Foreskin fibroblast (primary cell): ENCODE measurements at places on chromosomes 5 and 9.

- no peak for DNase-seq
Measured at GRCh38 chr9:94705162-94705702, 21.3 kb upstream of the AOPEP start.

GRCh38 chr5:134275822-134276221 lies 49.9 kb upstream of the PPP2CA start:
- no peak for DNase-seq

GRCh38 chr9:536597-537511 lies 304.6 kb upstream of the DMRT1 start:
- no peak for DNase-seq

- no peak for DNase-seq
Measured at GRCh38 chr9:17978773-17979172, 399.9 kb downstream of the SH3GL2 start.

GRCh38 chr5:76467216-76467615 lies 64.1 kb downstream of the IQGAP2 start:
- no peak for DNase-seq

GRCh38 chr9:110089681-110090370 lies 118.1 kb downstream of the C9orf152 start:
- DNase-seq: peak; percentile 44

GRCh38 chr5:54514841-54515432 lies 2.6 kb upstream of the SNX18 start:
- DNase-seq: peak; percentile 82

- peak; percentile 61 for DNase-seq
Measured at GRCh38 chr5:176660860-176661641, 13.8 kb downstream of the TSPAN17 start.

DNA sequence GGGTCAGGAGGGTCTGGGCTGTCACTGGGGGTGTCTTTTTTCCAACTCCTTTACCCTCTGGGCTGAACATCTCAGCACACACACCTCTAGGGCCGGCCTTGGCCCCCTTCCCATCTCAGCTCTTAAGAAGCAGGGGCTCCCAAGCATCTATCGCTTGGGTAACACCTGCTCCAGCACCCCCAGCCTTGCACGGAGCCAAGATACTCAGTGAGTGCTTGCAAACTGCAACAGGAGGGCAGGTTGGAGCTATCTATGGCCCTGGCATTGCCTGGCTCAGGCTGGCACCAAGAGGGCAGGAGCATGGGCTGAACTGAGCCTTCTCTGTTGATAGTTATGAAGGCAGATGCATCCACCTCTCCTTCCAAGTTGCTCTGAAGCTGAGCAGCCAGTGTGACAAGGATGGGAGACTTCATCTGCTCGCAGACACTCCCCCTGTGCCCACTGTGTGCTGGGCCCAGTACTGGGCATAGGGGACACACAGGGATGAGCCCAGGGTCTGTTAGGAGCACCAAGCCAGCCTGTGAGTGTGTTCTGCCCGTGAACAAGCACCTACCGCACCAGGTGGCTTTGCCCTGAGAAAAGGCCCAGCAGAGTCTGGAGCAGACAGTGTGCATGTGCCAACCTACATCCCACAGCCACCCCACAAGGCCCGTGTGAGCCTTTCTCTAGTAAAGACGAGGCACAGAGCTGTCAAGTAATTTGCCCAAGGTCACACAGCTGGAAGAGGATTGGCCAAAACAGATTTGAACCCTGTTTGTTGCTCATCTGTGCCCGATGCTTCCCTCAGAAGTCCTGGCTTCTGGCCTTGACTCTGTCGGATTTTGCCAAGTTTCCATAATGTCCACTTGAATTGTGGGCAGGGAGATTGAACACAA lies 58.2 kb downstream of the PHF2 start:
- no peak for DNase-seq

DNA sequence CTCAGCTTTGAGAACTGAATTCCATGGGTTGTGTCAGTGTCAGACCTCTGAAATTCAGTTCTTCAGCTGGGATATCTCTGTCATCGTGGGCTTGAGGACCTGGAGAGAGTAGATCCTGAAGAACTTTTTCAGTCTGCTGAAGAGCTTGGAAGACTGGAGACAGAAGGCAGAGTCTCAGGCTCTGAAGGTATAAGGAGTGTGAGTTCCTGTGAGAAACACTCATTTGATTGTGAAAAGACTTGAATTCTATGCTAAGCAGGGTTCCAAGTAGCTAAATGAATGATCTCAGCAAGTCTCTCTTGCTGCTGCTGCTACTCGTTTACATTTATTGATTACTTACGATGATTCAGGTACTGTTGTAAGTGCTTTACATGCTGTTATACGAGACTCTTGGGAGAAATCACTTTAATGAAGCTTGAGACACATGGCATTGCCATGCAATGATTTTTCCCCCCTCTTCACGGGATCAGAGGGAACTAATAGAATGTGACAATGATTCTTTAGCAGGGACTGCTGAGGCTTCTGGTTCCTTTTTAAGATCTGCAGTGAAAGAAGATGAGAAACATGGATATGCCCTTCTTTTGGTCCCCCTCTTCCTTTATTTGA lies 63.8 kb downstream of the PTTG1 start:
- DNase-seq: no peak

DNA sequence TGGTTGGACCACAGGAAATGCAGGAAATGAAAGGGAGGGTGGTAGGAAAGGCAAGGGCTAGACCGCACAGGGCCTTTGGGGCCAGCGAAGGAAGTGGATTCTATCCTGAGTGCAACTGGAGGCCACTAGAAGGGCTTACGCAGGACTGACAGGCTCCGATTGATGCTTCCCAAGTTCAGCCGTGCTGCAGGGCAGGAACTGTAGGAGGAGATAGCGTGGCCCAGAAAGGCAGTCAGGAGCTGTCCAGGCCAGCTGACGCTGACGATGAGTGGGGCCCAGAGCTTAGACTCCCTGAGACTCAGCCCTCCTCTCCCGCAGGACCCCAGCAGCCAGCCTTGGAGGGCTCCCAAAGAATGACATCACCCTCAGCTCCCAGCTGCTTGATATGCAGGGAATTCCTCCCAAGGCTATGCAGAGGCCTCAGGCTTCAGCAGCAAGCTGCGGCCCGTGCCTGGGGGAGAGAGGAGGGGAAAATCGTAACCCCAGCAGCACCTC lies 48.8 kb downstream of the KCNIP1 start:
- peak; percentile 8 for DNase-seq

DNA sequence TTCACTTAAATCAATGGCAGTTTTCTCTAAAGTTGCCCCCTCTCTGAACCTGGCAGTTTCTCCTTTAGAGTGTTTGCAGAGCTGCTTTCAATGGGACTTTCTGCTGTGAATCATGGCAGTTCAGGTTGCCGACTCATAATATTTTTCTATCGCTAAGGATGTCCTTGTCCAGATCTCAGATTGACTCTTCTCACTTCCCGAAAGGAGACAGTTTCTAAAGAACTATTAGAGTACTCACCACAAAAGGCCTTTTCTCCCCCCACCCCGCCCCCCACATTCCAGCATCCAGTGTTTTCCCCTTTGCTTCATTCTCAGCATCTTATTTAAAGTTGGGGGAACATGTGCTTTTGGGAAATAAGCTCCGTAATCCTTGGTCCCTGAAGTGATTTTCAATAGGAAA lies 443.5 kb upstream of the KLF4 start:
- DNase-seq: no peak

DNA sequence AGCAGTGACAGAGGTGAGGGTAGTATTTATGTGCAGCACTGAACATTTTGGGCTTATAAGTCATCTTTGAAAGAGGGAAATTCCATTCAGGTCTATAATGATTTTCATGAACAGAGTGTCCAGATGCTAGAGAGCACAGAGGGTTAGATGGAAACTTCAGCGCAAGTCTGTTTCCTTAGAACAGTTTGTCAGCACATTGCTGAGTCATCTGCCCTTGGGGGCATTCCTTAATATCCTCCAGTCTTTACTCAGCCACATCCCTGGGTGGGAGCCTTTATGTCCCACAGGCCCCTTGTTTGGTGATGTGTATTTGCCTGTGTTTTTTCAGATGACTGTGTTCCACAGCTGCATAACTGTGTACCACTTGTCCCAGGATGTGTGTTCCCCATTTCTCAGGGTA lies 138.5 kb upstream of the S1PR3 start:
- DNase-seq: peak; percentile 98

DNA sequence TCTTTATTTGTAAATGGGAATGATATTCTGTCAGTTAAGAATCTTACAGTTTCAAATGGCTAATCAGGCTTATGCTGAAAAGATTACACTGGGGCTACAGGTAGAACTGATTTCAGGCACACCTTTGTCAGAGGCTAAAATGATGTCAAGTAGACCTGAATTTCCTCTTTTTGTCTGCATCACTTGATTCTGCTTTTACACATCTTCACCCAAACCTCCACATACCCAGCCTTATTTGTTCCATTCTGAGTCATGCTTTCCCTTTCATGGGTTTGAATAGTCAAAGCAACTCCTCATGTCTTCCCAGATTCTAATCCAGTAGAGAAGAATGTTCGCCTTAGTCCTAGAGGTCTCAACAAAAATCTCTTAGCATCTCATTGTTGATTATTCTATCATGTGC lies 156.4 kb downstream of the CWC27 start:
- no peak for DNase-seq

DNA sequence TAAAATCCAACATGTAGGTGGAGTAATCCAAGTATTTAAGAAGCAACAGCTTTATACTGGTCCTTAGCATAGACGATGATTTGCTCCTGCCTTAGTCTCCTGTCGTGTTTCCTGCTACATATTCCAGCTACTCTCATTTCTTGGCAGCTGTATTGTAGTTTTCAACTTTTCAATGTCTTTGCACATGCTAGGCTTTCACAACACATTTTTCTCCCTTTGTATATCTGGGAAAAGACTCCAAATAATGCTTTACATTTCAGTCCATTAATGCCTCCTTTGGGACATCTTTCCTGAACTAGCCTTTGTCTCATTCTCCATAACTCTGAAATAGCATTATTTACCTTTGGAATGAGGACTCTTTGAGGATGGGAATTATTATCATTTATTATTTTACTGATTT lies 508.0 kb downstream of the PTPRD start:
- no peak for DNase-seq

- DNase-seq: no peak
Measured at GRCh38 chr9:104319198-104319597, 184.9 kb upstream of the OR13F1 start.

DNA sequence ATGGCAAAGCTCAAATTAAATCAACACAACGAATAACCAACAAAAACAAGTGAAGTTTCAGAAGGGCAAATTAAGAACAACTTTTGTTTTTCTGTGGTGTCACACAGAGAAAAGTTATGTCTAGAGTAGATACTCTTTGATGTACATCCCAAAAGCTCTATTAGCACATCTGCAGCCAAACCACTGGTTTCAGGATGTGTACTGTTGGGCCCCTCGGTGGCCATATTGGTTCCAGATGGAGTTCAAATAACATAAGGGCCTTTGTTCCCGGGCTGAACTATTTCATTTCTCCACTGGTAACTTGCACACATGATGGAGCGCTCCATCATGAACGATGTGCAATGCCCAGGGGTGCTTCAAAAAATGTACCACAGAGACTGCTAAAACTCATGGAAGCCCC lies 126.1 kb downstream of the SEMA5A start:
- no peak for DNase-seq

DNA sequence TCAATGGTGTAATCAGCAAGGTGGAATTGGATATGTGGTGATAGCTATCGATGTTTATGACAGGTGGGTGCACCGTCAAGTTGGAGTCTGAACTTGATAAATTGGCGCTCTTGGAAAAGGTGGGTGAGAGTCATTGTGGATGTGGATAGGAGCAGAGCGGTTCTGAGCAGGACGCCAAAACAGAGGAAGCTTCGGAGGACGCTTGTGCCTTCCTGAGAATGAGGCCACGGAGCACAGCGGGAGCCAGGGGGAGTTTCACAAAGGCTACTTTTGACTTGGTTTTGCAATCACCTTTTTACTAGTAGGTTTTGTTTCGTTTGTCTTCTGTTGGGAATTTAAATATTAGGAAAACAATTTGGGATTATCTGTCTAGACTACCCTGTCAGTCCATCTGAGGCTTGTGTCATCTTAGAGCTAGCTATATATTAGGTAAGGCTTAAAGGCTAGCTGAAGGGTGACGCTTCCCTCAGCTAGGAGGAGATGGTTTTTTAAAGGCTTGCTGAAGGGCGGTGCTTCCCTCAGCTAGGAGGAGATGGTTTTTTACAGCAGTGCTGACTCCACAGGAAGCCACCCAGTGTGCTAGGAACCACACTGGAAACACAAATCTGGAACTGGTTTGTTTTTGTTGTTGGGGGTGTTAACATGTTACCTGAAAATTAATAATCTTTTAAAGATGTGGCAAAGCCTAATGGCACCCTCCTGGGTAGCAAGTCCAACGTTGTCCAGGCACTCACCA lies 142.4 kb upstream of the IRX4 start:
- DNase-seq: peak; percentile 9

DNA sequence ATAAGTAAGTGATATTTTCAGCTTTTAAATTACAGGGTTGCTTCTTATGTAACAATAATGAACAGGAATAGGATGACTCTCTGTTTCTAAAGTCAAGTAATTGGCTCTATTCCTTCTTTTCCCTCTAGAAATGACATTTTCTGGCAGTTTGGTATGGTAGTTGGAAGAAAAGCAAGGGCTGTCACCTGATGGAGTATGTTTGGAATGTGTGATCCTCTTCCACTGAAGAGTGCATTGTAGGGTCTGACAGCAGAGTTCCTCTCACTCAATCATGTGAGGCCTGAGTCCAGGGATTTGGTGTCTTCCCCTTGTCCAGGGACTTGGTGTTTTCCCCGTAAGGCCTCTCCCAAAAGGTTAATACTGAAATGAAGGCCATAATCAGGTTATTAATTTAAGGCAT lies 233.8 kb upstream of the FBXL7 start:
- no peak for DNase-seq
